GM23248 (cell line): ENCODE measurements at places on chromosomes 12 and 14. TPM values are rescaled to one million over a fixed set of nuclear protein-coding genes. Genes with fewer than 3 reads are reported as not detected.

DNA sequence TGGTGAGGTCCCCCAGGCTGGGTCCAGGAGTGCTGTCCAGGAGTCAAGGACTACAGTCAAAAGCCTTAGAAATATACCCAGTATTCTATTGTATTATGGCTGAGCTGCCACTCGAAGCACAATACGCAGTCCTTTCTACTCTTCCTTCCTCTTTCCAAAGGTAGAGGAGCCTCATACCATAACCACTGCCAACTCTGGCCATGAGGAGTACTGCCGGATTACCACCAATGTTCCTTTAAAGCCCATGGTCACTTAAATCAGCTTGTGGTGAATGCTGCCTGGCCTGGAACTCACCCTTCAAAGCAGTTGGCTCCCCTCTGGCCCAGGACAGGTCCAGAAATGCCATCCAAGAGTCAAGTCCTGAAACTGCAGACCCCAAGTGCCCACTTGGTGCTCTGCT is 425.4 kb downstream of the SLC16A7 start:
- no peak for DNase-seq

GRCh38 chr14:58801086-58801485 is 163.3 kb downstream of the DACT1 start:
- DNase-seq: no peak

GRCh38 chr14:90649083-90649482 is 167.1 kb downstream of the TTC7B start:
- DNase-seq: no peak

Gene DIO2
- polyA plus RNA-seq: 26.6 and 29.6 TPM in 2 replicates

- DNase-seq: no peak
Measured at GRCh38 chr12:47074757-47075156, 4.7 kb upstream of the PCED1B start.

- no peak for DNase-seq
Measured at GRCh38 chr12:24079083-24079482, 129.6 kb upstream of the SOX5 start.

DNA sequence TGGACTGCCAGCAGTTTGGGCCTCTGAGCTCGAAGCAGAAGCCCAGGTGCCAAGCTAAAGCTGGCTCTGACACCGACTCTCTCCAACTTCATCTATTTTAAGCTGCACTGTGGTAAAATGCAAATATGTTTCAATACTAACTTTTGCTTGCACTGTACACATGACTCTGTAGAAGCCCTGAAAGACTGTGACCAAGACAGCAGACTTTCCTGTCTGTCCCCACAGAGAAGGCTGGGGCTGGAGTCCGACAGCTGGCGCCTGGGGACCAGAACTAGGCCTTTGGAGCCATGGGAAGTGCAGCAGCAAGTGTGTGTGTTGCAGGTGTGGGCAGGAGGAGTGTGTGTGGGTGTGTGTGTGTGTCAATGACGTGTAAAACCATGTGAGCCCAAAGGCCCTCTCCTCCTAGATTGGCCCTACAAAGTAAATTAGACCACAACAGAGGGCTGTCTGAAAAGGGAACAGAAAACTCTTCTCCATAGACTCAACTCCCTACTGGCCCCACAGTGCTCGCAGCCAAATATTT is 16.4 kb upstream of the RAB35 start:
- no peak for DNase-seq

GRCh38 chr14:98167705-98168104 is 1104.3 kb downstream of the BCL11B start:
- no peak for DNase-seq

GRCh38 chr12:56150563-56150962 is 1.8 kb upstream of the MYL6B start:
- peak; percentile 64 for DNase-seq

Gene YLPM1
- 15.9 and 16.8 TPM in 2 replicates for polyA plus RNA-seq

GRCh38 chr14:90091393-90091792 is 29.6 kb downstream of the KCNK13 start:
- DNase-seq: peak; percentile 3

- DNase-seq: no peak
Measured at GRCh38 chr12:40192704-40193255, 32.0 kb upstream of the LRRK2 start.

DNA sequence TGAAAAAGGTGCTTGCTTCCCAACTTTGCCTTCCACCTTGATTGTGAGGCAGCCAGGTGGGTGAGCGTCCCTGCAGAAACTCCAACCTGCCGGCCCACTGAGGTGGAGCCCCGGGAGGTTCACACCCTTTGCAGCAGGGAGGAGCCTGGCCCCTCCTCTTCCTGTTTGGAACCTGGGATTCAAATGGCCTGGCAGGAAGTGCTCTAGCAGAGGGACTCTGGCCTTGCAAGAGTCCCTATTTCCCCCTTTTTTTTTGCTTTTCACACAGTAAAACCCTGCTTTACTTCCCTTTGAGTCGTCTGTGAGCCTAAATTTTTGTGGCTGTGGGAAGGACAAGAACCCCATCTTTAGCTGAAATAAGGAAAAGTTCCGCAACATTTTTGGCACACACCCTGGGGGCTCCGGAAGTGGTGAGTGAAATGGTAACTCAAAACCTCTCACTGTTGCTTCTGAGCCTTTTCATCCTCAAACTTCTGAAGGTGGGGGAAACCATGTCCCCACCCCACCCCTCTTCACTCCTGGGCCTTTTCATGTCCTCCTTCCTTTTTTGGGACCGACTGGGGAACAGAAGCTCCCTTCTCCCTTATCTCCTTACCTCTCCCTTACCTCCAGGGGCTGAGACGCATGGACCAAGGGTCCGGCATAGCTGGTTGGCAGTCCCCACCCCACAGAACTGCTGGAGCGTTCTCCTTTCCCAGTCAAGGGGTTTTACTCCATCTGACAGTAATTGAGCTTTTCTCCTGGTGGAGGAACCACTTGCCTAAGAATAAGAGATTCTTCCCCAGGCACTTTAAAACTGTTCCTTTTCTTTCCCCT is 102.0 kb downstream of the KCNMB4 start:
- DNase-seq: no peak

DNA sequence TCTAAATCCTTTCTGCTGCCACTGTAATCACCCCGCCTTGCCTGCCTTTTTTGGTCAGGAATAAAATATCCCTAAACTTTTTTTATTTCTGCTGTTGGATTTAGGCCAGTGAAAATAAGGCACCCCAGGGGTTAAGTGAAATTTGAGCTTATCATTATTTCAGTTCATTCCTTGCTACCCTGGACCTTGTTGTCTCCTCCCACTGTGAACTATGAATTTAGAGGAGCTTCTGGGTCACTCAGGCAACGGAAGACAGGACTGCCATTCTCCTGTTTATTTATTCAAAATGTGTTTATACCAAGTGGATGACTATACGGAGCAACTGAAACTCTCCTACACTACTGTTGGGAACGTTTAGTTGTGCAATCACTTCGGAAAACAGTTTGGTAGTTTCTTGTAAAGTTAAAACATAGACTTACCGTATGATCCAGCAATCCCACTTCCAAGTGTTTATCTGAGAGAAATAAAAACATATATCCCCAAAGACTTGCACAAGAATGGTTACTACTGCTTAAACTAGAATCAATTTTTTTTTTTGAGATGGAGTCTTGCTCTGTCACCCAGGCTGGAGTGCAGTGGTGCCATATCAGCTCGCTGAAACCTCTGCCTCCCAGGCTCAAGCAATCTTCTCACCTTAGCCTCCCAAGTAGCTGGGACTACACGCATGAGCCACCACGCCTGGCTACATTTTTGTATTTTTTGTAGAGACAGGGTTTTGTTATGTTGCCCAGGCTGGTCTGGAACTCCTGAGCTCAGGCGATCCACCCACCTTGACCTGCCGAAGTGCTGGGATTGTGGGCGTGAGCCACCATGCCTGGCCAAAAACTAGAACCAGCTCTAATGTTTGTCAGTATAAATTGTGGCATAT is 2.3 kb upstream of the TRAFD1 start:
- DNase-seq: peak; percentile 75

- peak; percentile 89 for DNase-seq
Measured at GRCh38 chr12:65853489-65854157, 29.3 kb downstream of the HMGA2 start.

Gene GARIN6
- not detected in 2 replicates for polyA plus RNA-seq

- DNase-seq: peak; percentile 15
Measured at GRCh38 chr12:126936181-126936851, 1330.7 kb upstream of the TMEM132C start.

- no peak for DNase-seq
Measured at GRCh38 chr12:98085046-98085755, 430.2 kb upstream of the TMPO start.

Gene SMIM41
- not detected in 2 replicates for polyA plus RNA-seq

- DNase-seq: no peak
Measured at GRCh38 chr12:84594157-84594556, 318.4 kb downstream of the SLC6A15 start.

DNA sequence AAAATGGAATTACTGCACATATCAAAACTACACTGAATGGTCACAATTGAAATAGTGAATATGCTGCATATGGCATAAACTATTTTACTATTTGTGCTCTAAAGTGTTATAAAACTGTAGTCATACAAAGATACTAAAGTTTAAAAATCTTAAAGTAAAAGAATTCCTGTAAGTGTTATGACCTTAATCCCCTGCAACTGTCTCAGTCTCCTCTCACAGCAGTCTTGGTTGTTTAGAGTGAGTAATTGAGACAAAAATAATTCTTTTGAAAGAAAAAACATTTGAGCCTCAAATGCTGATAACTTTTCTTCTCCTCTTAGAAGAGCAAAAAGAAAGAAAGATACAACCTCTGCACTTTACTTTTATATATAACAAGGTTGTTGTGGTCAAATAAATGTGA is 99.9 kb downstream of the SYT1 start:
- peak; percentile 7 for DNase-seq
